ENCODE measurements at places on chromosomes 6 and 20. TPM values are rescaled to one million over a fixed set of nuclear protein-coding genes. Genes with fewer than 3 reads are reported as not detected.

The ZFP57 gene
- not detected for total RNA-seq

GRCh38 chr20:47317127-47317895, 39.2 kb downstream of the ZMYND8 start:
- DNase-seq = peak; percentile 98

DNA sequence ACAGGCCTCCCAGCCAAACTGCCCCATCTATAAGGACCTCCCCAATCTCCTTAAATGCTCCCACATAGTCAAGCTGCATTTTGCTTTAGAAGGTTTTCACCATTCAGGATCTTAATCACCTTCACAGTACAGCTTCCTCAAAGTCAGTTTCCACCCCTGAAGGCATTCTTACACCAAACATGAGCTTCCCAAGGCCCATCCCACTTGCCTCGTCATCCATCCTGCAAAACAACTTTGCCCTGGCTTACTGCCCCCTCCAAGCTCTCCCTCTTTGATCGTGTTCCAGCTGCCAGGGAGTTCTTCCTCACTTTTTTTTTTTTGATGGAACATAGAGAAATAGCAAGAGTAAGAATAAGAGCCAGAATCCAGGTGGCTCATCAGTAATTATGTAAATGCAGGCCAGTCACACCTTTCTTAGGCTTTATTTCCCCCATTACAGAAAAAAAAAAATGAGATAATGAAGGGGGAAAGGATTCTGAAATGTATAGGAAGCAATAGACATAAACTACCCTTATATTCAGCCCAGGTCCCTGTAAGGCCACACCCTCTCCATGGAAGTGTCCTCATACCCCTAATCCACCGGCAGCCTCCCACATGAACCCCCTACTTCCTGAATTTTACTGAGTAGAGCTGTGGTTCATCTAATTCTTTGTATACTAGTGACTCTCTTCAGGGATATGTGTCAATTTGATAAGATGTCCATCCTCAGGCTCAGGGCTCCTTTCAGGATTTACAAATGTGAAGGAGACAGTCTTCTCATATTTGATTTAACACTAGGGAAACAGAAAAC, 12.7 kb downstream of the TRIM27 start:
- no peak for DNase-seq

DNA sequence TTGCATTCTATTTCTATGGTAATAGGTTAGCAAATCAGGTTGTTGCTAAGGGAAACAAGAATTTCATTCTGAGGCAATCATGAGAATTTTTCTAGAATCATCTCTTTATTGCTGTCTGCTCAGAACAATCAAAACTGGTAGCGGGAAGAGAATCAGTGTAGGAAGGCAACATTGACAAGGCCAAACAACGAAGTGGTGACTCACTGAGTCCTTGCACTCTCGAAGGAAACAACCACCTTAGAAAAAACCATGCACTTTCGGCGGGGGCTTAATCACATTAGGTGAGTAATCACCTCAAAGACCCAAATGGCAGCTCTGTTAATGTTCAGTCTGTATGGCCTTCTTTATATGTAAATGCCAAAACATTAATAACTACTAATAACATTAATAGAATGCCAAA, 78.8 kb upstream of the MAP7 start:
- no peak for DNase-seq

- DNase-seq = no peak
Measured at GRCh38 chr20:12695937-12696336, 312.8 kb upstream of the SPTLC3 start.

The ENPP4 gene
- 2.2 TPM for total RNA-seq

The DPPA5 gene
- not detected for total RNA-seq

DNA sequence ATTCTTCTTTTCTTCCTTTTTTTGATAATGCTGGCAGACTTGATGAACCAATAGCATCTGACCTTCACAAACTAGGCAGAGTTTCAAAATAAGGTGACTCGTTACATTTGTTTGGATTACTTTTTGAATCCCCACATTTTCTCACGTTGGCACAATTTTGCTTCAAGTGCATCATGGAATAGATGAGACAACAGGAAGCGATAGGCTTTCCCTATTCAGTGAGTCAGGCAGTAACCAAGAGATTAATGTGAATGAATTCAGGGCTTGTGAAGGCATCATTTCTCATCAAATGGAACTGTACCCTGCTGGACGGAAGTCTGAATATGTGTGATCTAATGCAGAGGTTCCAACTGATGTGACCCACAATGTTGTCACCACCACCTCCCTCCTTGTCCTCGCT, 10.7 kb downstream of the RFPL4B start:
- no peak for DNase-seq

GRCh38 chr6:158793432-158793831, 25.7 kb downstream of the EZR start:
- peak; percentile 73 for DNase-seq

The PLA2G7 gene
- not detected for total RNA-seq

The DEFB124 gene
- not detected for total RNA-seq

DNA sequence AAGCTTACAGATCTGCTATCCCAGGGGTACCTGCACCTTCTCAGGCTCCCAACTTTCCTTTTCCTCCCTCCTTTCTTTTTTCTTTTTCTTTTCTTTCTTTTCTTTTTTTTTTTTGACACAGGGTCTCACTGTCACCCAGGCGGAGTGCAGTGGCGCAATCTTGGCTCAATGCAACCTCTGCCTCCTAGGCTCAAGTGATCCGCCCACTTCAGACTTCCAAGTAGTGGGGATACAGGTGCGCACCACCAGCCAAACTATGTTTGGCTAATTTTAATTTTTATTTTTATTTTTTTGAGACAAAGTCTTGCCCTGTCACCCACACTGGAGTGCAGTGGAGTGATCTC, 36.0 kb downstream of the PIM1 start:
- no peak for DNase-seq

The HS3ST5 gene
- total RNA-seq = 0.32 TPM

- DNase-seq = no peak
Measured at GRCh38 chr20:4366076-4366475, 350.7 kb upstream of the RNF24 start.

The COX4I2 gene
- not detected for total RNA-seq

- DNase-seq = no peak
Measured at GRCh38 chr6:28401172-28401571, 1.6 kb upstream of the ZSCAN12 start.

Data from fibroblast of villous mesenchyme (primary cell).